Hippocampal formation (tissue), 2 donors: ENCODE measurements at places on chromosomes 2 and 18.

GRCh38 chr2:158120664-158121641, 19.3 kb downstream of the UPP2 start:
- DNase-seq, result no peak

DNA sequence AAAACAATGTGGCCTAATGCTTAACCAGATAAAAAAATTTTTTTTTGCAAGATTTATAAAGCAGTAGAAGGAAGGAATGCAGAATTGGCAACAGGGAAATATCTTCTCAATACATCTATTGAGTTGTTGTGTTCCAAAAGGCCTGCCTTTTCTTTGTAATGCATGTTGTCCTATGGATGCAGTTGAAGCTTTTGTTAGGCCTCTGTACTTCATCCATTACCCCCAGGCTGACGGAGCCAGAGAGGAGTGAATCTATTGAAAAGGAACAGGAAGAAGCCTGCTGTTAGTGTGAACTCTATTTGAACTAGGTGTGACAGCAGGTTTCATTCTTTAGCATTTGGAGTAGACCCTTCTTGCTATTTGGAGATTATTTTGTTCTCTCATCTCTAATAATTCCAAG, 56.5 kb downstream of the MTX2 start:
- no peak for DNase-seq

- DNase-seq, result no peak
Observed at GRCh38 chr2:241540401-241540770, 18.2 kb upstream of the BOK start.

- no peak for DNase-seq
Observed at GRCh38 chr18:62759704-62760402, 44.5 kb downstream of the PHLPP1 start.

GRCh38 chr18:9649164-9649540, 34.8 kb upstream of the PPP4R1 start:
- no peak for DNase-seq

DNA sequence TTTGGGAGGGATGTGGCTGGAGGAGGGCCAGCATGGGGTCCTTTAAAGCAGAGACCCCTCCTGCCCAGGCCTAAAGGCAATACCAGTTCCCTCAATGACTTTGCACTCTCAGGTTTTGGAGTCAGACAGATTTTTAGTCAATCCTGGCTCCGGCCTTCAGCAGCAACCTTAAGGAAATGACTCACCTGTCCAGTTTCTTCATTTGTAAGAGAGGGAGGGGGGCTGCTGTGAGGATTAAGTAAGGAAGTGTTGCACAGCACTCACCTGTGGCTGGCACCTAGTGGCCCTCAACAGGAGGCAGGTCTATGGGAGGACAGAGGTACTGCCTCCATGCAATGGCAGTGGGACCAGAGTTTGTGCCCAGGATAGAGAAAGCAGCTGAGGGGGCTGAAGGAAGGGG, 13.7 kb downstream of the CNGA3 start:
- DNase-seq, result no peak

DNA sequence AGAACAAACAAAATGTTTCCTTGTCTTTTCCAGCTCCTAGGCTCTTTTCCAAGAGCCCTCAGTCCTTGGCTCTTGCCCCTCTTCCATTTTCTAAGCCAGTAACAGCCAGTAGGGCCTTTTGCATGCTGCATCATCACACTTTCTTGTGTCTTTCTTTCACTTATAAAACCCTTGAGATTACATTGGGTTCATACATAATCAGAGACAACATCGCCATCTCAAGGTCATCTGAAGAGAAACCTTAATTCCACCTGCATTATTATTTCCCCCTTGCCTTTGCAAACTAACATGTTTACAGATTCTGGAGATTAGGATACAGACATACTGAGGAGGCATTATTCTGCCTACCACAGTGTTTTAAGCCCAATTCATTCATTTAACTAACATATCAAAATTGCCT, 697.3 kb downstream of the TRIB2 start:
- no peak for DNase-seq
